Left ventricle myocardium superior (tissue), 1 donor: ENCODE measurements at places on chromosomes 6 and 20. TPM values are rescaled to one million over a fixed set of nuclear protein-coding genes. Genes with fewer than 3 reads are reported as not detected.

DOK5 gene
- 1.8 TPM for total RNA-seq

CNKSR3 gene
- 20.6 TPM for total RNA-seq

NKAIN4 gene
- not detected for total RNA-seq

PLN gene
- 2,753 TPM for total RNA-seq

OR2J1 gene
- not detected for total RNA-seq

TGM2 gene
- total RNA-seq = 473 TPM

PNLDC1 gene
- total RNA-seq = 0.17 TPM

BMP2 gene
- total RNA-seq = 3.0 TPM

PSORS1C2 gene
- not detected for total RNA-seq

ABHD16B gene
- not detected for total RNA-seq

POLR1C gene
- total RNA-seq = 16.9 TPM

DNA sequence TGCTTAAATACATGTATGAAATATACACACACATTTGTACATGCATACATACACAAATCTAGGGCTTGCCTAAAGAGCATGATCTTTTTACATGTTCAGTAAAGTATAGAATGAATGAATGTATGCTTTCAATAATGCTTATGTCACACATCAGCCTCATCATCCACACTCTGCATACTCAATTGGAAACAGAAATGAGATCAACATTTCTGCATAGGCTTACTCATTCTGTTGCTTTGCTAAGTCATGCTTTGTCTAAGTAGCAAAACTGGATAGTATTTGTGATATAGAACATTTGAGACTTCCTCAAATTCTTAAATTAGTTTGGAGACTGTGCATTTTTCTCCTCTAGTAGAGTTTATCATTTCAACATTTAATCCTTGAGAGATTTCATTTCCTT is 343.3 kb downstream of the ADGRB3 start:
- DNase-seq = no peak

DNA sequence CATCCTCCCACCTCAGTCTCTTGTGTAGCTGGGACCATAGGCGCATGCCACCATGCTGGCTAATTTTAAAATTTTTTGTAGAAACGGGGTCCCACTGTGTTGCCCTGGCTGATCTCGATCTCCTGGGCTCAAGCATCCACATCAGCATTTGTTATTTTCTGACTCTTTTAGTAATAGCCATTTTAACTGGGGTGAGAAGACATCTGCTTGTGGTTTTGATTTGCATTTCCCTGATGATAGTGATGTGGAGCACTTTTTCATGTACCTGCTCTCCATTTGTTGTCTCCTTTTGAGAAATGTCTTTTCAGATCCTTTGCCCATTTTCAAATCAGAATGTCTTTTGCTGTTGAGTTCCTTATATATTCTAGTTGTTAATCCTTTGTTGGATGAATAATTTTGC is 22.2 kb upstream of the TULP4 start:
- no peak for DNase-seq

- no peak for DNase-seq
These were observed 233.0 kb downstream of the GMPR start for GRCh38 chr6:16471222-16471909.

GRCh38 chr6:27312146-27312949 is at the start of gene POM121L2:
Gene POM121L2, minus strand, starts transcription at chr6:27312273. Its CDS starts 103 bp downstream, at chr6:27312170.
- peak; percentile 32 for DNase-seq

DNA sequence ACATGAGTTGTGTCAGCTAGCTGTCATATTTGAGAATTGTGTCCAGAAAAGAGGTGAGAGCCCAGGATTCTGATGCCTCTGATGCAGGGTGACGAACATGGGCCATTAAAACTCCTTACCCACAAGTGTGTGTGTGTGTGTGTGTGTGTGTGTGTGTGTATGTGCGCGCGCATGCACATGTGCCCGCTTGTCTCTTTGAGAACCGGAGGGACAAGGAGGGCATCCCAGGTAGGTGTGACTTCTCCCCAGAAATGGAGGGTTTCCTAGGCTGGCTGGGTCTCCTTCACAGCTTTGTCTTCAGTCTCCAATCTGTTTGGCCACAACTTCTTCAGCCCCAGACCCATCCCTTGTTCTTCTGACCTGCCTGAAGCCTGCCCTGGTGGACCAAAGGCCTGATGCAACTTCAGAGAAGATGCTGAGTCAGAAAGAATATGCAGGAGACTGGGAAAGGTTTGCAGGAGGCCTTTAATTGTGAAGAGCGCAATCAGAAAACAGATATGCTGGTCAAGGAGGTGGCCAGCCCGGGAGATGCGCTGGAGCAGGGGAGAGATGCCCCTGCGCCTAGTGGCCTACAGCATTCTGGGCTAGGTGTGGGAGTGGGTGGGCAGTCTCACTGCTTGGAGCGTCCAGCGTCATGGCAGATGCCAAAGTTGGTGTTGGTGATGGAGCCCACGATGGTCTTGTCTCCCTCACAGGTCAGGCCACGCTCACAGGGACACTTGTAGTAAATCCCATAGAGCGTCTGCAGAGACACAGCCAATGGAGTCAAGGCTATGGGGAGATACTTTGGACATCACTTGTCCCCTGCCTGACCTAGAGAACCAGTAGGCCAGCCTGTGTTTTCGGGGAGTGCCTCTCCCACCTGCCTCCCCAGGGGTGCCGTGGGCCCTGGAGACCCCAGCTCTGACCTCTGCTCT is 2.3 kb downstream of the CLPS start:
- no peak for DNase-seq

- DNase-seq = no peak
These were observed 346.9 kb downstream of the RNF144B start for GRCh38 chr6:18733921-18734550.

GRCh38 chr6:21118216-21118780 is 475.3 kb upstream of the SOX4 start:
- no peak for DNase-seq

- DNase-seq = peak; percentile 83
These were observed 977 bp downstream of the TNXB start for GRCh38 chr6:32108094-32108627.

DNA sequence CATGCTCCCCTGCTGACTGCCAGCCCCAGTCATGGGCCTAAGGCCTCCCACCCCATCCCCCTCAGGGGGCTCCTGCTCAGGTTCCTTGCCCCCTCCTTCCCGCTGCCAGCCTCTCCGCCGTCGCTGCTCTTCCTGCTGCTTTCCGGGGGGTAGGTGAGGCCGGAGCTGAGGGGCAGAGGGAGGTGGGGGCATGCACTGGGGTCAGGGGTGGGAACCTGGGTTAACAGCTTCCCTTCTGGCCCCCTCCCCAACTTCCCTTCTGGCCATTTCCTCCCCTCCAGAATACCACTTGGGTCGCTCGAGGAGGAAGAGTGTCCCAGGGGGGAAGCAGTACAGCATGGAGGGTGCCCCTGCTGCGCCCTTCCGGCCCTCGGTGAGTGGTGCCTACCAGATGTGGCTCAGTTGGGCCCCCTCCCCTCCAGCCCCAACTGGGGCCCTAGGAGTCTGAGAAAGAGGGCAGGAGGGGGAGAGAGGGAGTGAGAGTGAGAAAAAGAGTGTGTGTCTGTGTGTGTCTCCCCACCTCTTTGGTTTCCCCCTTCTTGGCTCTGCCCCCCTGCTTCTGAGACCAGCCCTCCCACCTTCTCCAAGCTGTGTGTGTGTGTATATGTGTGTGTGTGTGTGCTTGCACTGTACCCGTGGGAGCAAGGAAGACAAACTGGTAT is 12.1 kb downstream of the SYNGAP1 start:
- DNase-seq = no peak

- no peak for DNase-seq
These were observed 23.4 kb downstream of the PLAGL1 start for GRCh38 chr6:143984666-143985065.

DNA sequence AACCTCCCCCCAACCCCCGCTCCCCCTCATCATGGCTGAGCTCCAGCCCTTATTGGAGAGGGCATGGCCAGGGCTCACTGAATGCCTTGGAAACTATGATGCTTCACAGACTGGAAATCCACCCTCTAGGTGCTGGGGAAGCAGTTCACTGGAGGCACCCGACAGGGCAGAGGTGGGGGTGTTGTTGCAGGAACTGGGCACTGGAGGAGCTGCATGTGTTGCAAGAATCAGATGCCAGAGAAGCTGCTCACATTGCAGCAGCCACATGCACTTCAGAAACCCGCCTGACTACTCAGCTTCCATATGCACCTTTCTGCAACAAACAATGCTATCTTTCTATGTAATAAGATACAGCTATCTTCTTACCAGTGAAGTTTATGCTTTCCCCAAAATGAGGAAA is 7.9 kb upstream of the TBPL1 start:
- DNase-seq = no peak

GRCh38 chr6:15368186-15368585 is 122.3 kb downstream of the JARID2 start:
- DNase-seq = no peak

- no peak for DNase-seq
These were observed 31.3 kb downstream of the KLHL31 start for GRCh38 chr6:53634184-53634631.

DNA sequence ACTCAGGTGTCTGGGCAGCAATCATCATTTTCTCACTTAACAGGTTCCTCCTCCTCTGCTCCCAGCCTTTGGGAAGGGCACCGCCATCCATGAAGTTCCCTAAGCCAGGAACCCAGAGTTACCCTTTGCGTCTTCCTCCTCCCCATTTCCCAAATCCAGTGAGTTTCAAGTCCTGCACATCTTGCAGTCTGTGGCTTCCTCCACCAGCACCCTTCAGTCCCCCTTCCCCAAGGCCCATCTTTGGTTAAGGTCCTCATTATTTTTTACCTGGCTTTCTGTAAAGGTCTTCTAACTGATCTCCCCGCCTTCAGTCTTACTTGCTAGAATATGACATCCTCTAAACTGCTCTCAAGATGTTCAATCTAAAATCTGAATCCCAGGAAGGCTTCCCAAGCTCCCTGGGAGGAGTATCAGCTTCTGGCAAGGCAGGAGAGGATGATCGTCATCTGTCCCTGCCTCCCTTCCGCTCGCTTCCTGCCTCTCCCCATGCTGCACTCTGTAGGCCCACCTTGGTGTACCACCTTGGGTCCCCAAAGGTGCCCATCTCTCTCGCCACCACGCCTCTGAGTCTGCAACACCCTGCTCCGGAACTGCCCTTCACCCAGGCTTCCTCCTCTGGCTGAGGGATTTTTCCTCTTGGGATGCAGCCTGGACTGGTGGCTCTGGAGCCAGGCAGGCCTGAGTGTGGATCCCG is 11.4 kb upstream of the DUSP22 start:
- DNase-seq = no peak

DNA sequence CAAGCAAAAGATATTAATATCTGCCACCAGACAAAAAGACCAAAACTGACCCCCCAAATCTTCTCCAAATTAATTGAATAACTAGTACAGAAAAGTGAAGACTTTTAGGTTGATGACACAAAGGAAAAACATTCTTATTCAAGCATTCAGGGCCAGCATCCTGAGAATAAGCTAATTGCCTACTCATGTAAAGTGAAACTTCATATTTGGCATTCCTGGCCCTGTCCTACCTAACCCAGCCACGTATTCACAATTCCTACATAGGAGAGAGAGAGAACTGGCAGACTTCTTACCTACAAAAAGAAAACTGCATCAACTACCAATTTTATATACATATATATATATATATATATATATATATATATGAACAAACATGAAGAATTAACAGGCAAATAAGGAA is 4.9 kb upstream of the ASCC3 start:
- no peak for DNase-seq

DNA sequence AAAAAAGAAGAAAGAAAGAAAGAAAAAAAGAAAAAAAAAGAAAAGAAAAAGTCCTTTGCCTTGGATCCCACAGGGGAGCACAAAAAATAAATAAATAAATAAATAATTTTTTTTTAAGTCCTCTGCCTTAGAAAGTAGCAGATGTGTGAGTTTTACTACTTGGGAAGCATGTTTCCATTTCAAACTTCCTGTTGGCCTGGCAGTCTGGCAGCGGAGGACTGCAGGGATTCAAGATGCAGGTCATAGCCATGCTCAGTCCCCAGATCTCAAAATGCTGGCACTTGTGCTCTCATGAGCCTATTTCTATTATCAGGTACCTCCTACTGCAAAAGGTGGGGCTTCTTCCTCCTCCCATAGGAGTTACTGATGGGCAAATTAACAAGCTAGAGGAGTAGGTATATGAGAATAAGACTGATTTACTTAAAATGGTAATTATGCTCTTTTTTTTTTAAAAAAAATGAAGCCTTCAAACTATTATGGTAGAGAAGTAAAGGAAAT is 54.2 kb upstream of the MAP7 start:
- no peak for DNase-seq

DNA sequence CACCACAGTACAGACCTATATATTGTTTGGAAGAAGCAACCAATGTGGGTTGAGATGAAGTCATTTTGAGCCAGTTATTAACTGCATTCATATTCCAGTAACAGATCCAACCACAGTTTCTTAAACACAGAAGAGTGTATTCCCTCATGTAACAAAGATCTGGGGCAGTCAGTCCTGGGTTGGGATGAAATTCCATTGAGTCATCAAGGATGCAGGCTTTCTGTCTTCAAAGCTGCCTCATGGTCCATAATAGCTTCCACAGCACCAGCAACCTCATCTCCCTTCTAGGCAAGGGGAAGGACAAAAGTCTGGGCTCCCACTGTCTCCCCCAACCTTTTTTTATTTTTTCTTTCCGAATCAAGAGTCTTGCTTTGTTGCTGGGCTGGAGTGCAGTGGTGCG is 2.9 kb upstream of the SOD2 start:
- DNase-seq = no peak

DNA sequence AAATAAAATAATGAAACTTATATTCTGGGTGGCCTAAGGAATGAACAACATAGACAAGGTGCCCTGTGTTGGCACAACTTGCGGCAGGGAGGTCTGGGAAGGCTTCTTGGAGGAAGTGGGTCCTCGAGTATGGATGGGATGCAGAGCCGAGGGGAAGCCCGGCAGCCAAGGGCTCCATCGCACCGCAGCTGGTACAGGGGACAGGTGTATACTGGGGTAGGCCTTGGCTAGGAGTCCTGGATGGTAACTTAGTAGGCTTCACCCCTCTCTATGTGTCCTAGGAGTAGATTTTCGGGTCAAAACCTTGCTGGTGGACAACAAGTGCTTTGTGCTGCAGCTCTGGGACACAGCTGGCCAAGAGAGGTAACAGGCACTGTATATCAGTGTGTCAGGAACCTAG is 28.0 kb downstream of the RAB44 start:
- DNase-seq = no peak

GRCh38 chr6:7138921-7139358 is 31.2 kb downstream of the RREB1 start:
- DNase-seq = peak; percentile 44

DNA sequence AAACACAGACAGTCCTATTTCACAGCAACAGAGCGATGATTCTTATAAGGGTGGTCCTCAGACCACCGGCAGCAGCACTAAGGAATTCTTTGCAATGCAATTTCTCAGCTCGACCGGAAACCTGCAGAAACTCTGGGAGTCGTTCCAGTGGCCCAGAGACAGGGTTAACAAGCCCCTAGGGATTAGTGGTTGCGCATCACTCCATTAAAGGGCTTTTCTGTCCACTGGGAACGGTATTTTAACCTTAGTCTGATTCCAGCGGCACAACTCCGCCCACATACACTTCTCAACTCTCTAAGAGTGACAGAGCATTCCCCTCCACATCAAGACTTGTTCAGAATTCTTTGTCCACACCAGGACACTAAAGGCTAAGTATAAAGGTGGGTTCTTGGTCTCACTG is 341.5 kb downstream of the TFAP2A start:
- no peak for DNase-seq

GRCh38 chr20:61400499-61400898 is 148.4 kb downstream of the CDH4 start:
- DNase-seq = no peak
